ENCODE measurements at places on chromosomes 7 and 10. TPM values are rescaled to one million over a fixed set of nuclear protein-coding genes. Genes with fewer than 3 reads are reported as not detected.

The NKX2-3 gene
- total RNA-seq, result not detected

The NPFFR1 gene
- not detected for total RNA-seq

The MYPN gene
- 0.08 TPM for total RNA-seq

The LIPF gene
- total RNA-seq, result not detected

The MALRD1 gene
- 0.11 TPM for total RNA-seq

The ZNF467 gene
- total RNA-seq, result 0.34 TPM

The MUC3A gene
- total RNA-seq, result not detected

The HHEX gene
- total RNA-seq, result 12.5 TPM

The FBXO24 gene
- total RNA-seq, result 3.8 TPM

The ARL3 gene
- total RNA-seq, result 8.3 TPM

The SUN3 gene
- 1.2 TPM for total RNA-seq

The VWDE gene
- total RNA-seq, result 1.5 TPM

The RSPH10B2 gene
- 0.11 TPM for total RNA-seq

The AOC1 gene
- total RNA-seq, result not detected

The RBM20 gene
- total RNA-seq, result 0.64 TPM

The CHAT gene
- not detected for total RNA-seq

The FXYD4 gene
- total RNA-seq, result not detected

The ZNF775 gene
- total RNA-seq, result 3.8 TPM

The LRRN3 gene
- not detected for total RNA-seq

The CPXM2 gene
- not detected for total RNA-seq

The GHRHR gene
- total RNA-seq, result not detected
